Stimulated activated CD8-positive, alpha-beta memory T cell treated with anti-CD3 and anti-CD28 coated beads, Interleukin-2, amount 100 ng/mL, for 48 hours (primary cell): ENCODE measurements at places on chromosomes 2 and 18.

- no peak for DNase-seq
Observed at GRCh38 chr2:121342751-121343150, 57.7 kb upstream of the TFCP2L1 start.

DNA sequence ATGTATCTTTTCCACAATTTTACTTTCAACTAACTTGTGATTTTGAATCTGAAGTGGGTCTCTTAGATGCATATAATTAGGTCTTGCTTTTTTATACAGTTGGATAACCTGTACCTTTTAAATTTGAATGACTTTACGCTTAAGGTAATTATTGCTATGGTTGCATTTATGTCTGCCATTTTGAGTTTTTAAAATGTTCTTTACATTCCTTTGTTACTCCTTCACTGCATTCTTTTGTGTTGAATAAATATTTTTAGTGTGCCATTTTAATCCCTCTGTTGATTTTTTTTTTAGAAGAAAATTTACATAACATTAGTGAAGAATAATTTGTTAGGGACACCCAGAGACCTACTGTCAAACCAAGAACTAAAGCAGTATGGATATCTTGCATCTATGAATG, 65.3 kb downstream of the BIRC6 start:
- no peak for DNase-seq

- no peak for DNase-seq
Observed at GRCh38 chr2:72090271-72090720, 57.4 kb downstream of the CYP26B1 start.

DNA sequence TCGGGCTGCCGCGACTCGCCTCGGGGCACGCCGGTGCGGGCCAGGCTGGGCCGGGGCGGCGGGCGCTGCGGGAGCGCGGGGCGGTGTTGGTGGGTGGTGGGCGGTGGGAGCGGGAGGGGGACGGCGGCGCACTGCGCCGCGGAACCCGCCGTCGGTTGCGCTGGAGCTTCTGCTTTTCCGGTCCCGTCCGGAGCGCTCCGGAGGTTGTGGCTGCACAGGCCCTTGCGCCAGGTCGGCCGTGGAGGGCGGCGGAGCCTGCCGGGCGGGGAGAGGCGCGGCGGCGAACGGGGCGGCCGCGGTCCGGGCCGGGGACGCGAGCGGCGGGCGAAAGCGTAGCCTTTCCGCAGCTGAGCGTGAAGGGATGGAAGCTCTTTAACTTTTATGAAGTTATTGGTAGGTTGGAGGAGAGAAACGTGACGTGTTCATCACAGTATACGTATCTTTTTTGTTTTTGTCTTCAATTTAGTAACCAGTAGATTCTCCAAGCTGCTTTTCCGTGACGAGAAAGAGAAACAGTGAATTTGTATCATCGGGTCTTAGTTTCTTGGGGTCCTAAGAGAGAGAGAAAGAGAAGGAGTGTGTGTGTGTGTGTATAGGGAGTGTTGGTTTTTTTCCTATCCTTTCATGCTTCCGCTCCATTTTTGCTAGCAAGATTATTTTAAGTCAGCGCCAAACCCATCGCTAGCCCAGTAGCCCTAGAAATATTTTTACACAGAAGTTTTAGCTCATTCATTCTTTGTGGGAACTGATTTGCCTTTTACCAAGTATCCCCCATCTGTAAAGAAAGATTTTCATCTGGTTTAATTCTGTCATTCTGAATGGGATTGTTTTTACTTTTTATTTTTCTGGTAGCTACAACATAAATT, 535 bp downstream of the ATG4B start:
- peak; percentile 41 for DNase-seq

DNA sequence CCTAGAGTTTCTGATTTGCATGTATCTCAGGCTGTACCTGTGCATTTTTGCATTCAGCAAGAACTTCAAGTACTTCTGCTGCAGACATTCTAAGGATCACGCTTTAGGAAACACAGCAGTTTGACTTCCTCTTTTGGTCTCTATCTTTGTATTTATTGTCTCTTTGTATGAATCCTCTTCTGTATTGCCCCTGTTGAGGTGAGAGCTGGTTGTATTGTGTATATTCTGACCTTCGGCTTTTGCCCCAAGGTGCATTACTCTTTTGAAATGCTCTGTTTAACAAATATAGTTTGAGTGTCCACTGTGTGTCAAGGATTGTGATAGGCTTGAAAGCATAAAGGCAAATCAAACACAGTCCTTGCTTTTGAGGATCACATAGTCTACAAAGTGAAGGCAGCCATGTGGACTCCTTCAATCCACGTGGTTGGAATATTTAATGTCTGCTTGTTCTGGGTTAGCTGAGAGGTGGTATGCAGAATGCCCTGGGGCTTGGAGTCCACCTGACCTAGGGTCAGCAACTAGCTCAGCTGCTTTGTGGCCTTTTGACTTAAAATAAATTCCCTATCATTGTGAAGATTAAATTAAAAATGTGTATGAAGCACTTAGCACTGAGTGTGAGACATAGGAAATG, 108.1 kb downstream of the LYPD6 start:
- DNase-seq, result no peak

GRCh38 chr2:146481629-146482028, 1363.2 kb upstream of the ACVR2A start:
- DNase-seq, result no peak

DNA sequence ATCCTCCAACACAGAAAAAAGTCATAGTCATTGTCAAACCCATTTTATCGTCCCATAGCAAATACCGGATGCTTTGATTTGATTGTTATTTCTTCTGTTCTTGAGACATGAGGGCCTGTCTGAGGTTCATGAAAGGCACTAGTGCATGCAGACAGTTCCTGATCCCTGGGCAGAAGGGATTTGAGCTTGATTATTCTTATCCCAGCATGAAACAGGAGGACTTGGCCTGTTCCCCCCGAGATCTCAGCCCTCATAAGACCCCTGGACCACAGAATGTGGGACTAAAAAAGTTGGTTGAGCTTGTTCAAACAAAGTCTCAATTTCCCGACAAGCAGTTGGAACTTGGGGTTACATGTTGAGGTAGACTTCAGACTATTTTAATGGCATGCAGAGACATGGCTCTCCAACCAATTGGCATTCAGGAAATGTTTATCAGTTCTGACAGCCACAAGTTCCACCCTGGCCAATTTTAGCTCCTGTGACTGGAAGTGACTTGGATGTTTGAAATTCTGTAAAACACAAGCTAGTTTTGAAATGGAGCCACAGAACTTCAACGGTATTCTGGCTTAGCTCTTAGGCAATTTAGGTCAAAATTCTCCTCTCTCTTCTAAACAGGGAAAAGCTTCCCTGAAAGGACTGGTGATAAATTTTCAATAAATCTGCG, 366.9 kb upstream of the SLC14A2 start:
- DNase-seq, result no peak

DNA sequence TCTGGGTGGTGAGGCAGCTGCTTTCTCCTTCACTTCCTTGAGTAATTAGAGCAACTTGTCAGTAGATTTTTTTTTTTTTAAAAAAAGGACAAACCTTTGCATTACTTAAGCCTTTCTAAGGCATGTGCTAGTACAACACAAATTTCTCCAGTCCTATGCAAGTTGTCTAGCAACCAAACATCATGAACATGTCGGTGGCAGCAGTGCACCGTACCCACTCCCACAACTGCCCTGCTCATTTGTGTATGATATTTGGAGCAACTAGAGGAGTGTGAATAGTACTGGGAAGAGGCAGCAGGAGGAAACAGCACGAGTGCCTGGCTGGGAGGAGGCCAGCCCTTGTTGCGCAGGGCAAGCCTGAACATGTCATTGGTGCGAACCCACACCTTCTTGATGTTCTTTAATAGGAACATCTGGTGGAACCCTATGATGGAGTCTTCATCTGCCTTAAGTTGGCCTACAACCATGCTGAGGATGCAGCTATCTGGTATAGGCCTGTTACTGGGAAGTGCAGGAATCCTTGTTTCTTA, 238.3 kb downstream of the TDRD15 start:
- no peak for DNase-seq

- peak; percentile 97 for DNase-seq
Observed at GRCh38 chr2:210002158-210003157, at the start of gene RPE. Gene RPE, plus strand, starts transcription at chr2:210002638. Its CDS starts 24 bp downstream, at chr2:210002662.

- no peak for DNase-seq
Observed at GRCh38 chr2:46296216-46296839, 879 bp upstream of the EPAS1 start.

GRCh38 chr2:229313591-229313990, 42.5 kb upstream of the PID1 start:
- DNase-seq, result no peak

DNA sequence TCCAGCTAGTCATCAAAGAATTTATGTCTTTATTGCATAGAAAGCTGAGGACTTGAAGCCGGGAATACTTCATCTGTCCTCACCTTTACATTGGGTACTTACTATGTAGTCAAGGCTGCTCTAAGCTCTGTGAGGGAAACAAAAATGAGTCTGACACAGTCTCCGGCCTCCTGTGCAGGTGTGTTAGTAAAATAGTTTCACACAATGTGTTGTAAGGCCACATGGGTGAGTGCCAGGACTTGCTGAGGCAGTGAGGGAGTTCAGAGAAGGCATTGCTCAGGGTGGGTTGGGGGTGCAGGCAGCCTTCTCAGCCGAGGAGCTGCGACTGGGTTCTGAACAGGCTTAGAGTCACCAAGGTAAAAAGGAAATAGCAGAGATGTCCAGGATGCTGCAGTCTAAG, 54.5 kb upstream of the SMAD2 start:
- DNase-seq, result no peak

DNA sequence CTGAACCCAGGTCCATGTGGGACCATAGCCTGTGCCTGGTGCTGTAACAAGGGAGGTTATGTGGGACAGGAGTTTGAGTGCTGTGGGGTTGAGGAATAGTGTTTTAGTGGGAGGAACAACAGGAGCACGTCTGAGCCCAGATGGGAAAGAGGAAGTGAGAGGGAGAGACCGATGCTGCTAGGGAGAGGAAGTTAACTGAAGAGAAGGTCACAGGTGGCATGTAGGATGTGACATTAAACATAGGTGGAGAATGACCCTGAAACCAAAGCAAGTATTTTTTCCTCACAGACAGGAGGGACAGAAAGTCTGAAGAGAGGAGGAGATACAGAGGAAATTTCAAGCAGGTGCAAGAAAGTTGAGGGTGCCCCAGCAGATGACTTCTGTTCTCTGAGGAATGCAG, 87.8 kb downstream of the ACOXL start:
- no peak for DNase-seq

DNA sequence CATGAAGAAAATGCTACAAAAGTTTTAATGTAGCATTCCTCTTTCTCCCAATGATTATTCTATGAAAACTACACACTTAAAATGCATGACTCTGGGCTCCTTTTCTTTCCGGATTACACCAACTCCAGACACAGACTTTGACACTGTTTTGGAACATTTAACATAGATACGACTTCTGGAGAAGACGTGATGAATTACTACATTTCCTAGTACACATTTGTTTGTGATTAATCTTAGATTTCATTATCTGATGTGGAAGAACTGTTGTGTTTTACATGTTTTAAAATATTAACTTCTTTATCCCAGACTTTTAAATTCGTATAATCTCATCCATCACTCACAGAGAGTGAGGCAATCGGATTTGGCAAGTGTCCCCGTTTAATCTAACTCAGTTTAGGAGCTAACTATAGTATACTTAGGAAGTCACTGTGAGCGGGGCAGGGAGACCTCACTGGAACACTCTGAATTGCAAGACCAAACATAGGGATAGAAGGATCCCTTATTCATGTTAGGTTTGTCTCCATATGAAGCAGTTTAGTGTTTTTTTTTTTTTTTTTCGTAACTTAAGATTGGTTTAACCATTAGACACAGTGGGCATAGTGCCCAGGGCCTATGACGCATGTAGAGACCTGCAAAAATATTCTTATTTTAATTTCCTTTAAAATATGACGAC, 66.7 kb downstream of the PDE1A start:
- no peak for DNase-seq

- DNase-seq, result no peak
Observed at GRCh38 chr2:206837775-206838174, 72.4 kb downstream of the FASTKD2 start.

GRCh38 chr2:203532957-203533658, 2.0 kb downstream of the RAPH1 start:
- DNase-seq, result no peak

GRCh38 chr2:105782123-105782522, 37.4 kb downstream of the NCK2 start:
- no peak for DNase-seq

DNA sequence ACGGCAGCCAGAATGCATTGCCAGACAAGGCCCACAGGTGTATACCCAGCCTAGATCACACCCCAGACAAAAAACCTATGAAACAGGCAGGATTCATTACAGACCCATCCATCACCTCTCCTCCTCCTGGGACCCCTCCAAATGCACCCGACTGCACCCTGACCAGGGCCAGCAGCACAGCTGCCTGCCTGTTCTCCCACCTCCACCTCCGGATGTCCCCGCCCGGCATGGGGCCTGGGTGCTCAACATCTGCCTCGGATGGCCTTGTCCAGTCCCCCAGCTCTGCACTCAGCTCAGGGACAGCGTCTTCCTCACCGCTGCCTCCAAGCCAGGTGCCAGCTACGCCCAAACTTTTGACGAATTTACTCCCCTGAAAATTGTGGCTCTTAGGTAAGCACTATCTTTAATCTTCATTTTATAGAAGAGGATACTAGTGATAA, 91.1 kb downstream of the TPO start:
- no peak for DNase-seq

- no peak for DNase-seq
Observed at GRCh38 chr2:61244694-61245093, 82.7 kb downstream of the C2orf74 start.

GRCh38 chr18:49510393-49511115, 23.5 kb upstream of the C18orf32 start:
- DNase-seq, result peak; percentile 27

GRCh38 chr2:187008111-187008510, 159.1 kb upstream of the ZSWIM2 start:
- DNase-seq, result no peak

DNA sequence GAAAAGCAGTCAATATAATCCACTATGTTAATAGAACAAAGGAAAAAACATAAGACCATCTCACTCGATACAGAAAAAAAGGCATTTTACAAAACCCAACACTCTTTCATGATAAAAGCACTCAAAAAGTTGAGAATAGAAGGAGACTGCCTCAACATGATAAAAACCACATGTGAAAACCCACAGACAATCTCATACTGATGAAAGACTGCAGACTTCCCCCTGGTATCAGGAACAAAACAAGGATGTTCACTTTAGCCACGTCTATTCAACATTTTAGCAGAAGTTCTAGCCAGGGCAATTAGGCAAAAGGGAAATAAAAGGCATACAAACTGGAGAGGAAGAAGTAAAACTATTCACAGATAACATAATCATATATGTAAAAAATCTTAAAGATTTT, 285.9 kb downstream of the EIPR1 start:
- no peak for DNase-seq

DNA sequence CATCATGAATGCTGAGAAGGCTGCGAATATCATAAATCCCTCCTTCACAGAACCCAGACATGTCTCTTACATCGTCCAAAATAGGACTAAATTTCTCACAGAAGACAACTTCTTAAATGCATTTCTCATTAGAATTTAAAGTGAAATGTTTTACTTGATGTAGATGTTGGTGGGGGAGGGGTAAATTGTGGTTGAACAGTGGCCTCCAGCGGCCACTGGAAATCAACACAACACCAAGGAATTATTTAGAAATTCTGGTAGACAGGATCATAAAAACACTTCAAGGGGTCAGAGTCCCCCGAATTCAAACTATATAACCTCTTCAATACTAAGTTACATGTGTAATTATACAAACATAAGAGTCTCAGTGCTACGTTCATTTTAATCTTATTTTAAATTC, 135.9 kb downstream of the ABCA12 start:
- DNase-seq, result no peak
